Putamen (tissue), 1 donor: ENCODE measurements at places on chromosomes 5 and 9.

DNA sequence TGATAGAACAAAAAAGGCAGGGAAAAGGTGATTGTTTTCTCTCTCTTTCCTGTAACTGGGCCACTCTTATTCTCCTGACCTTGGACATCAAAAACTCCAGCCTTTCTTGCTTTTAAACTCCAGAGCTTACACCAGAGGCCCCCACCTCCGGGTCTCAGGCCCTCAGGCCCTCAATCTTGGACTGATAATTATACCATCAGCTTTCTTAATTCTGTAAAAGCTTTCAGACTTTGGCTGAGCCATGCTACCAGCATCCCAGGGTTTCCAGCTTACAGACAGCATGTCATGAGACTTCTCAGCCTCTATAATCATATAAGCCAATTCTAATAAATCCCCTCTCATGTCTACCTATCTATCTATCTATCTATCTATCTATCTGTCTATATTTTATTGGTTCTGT lies 137.7 kb downstream of the SNX18 start:
- no peak for DNase-seq

GRCh38 chr9:33858423-33858822 lies 41.5 kb downstream of the UBE2R2 start:
- no peak for DNase-seq

DNA sequence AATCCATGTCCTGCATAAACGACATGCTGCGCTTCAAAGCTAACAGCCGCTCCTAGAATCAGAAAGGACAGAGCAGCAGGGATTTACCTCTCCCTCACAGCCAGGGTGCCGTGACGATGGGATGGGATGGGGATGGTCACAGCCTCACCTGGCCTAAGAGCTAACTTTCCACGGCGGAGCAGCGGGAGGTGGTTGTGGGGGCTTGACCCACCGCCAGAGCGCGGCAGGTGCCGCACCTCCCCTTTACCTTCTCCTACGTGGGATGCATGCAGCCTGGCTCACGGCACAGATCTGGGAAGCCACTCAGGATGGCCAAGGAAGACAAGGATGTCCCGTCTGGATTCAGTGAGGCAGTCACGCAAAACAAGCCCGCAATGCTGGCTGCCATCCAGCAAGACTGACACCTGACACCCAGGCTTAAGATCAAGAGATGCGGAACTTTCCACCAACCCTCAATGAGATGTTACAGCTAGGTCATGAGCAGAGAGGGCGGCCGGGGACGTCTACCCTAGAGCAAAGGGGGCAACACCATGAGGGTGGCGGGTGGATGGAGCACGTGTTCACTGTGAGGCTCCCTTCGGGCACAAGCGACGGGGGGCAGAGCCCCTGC lies 5.8 kb downstream of the BRD9 start:
- DNase-seq, result no peak

GRCh38 chr5:87831499-87831898 lies 418.8 kb upstream of the CCNH start:
- DNase-seq, result no peak

GRCh38 chr5:321230-321725 lies at the start of gene AHRR:
TSS of gene AHRR (plus strand) at chr5:321714. CDS start at chr5:343903, 22,189 bp downstream.
- DNase-seq, result no peak
